ENCODE measurements at places on chromosomes 11 and 22. TPM values are rescaled to one million over a fixed set of nuclear protein-coding genes. Genes with fewer than 3 reads are reported as not detected.

DNA sequence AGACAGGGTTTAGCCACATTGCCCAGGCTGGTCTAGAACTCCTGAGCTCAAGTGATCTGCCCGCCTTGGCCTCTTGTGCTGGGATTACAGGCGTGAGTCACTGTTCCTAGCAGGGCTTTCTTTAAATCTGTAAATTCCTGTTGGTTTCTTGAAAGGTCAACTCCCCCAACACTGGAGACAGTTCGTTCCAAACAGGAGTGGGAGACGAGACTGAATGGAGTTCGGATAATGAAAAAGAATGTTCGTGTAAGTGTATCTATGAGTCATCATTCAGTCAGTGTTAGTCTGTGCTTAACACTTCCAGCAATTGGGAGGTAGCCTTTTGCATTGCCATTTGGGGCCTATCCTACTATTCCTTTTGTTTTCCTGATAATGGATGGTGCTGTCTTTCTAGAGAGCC is 10.0 kb upstream of the BACE1-AS start:
- DNase-seq: no peak
- no peak overlapping the region for H3K27ac ChIP-seq
- H3K27me3 ChIP-seq: no peaks in the 10 kb centered on the region
- no peak overlapping the region for H3K4me3 ChIP-seq
- no peaks in the 10 kb centered on the region for H3K4me1 ChIP-seq

- H3K27me3 ChIP-seq: peaks cover 2% of the 10 kb centered on the region
- H3K36me3 ChIP-seq: peaks cover 4% of the 10 kb centered on the region
- no peak for DNase-seq
- no peaks in the 10 kb centered on the region for H3K4me1 ChIP-seq
- no peak overlapping the region for H3K4me3 ChIP-seq
Observed at GRCh38 chr11:117509543-117509942, 181.9 kb downstream of the CEP164 start.

DNA sequence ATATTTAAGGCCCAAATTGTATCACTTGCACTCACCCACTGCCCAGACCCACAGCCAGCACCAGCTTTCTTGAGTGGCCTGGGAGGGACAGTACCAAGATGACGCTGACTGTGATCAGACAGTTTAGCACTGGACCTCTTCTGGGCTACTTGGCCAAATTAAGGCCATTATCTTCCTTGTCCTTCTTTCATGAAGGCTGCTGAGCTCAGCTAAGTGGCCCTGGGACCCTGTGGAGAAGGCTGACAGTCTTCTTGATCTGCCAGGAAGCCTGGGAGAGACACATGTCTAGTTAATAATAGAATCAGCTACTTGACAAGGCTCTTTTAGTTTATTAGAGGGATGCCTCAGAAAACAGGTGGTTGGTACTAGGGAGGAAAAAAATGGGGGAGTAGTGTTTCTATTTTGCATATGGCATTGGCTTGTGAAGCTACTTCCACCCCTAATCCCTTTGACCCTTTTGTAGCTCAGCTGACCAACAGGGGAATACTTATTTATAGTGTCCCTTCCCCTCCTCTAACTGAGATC is 127.9 kb upstream of the NTM start:
- no peaks in the 10 kb centered on the region for H3K27me3 ChIP-seq
- no peak overlapping the region for H3K27ac ChIP-seq
- H3K4me3 ChIP-seq: no peak overlapping the region
- H3K4me1 ChIP-seq: peaks cover 2% of the 10 kb centered on the region
- H3K36me3 ChIP-seq: no peaks in the 10 kb centered on the region

GRCh38 chr11:6523253-6523652 is 26.2 kb downstream of the DNHD1 start:
- H3K36me3 ChIP-seq: no peaks in the 10 kb centered on the region
- no peak overlapping the region for H3K4me3 ChIP-seq
- no peaks in the 10 kb centered on the region for H3K27me3 ChIP-seq
- H3K4me1 ChIP-seq: no peaks in the 10 kb centered on the region
- no peak for DNase-seq

The C11orf87 gene
- 0.46 TPM for total RNA-seq
